Activated T-cell treated with anti-CD3 and anti-CD28 coated beads, Interleukin-2, amount 50 U/mL, for 72 hours (primary cell): ENCODE measurements at places on chromosomes 4 and X. TPM values are rescaled to one million over a fixed set of nuclear protein-coding genes. Genes with fewer than 3 reads are reported as not detected.

The BEX4 gene
- total RNA-seq, result 25.0 TPM

The PDGFRA gene
- total RNA-seq, result 0.43 TPM

The ZNF630 gene
- 2.3 TPM for total RNA-seq

DNA sequence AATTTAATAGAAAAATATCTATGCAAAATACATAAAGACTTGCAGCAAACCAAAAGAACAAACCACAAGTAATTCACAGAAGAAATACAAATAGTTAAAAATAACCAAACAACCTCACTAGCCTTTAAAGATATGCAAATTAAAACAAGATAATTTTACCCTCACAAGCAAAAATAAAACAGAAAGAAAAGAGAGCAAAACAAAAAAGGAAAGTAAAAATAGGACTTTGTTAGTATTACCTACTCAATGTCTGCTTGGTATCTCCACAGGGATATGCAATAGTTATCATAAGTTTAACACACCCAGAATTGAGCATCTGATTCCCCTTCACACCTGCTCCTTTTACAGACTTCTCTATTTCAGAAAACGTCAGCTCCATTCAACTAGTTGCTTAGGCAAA is 737.5 kb upstream of the MAGEB2 start:
- DNase-seq, result no peak

DNA sequence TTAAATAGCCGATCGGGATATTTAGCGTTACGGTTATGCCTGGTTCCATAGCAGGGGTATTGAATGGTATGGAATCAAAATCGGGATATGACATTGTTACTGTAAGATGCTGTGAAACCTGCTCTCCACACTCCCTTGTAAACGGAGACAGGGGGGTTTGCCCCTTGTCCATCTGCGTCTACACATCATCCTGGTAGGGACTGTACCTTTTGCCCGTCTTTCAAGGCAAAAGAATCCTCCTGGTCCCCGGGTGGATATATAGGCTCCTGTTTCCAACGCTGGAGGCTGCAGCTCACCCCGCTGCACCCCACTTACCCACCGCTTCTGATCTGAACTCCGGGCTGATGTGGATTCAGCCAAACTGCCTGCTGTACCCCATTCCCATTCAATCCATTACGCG is 189.1 kb downstream of the SHOX start:
- no peak for DNase-seq

- no peak for DNase-seq
Measured at GRCh38 chr4:27308379-27308778, 447.7 kb downstream of the STIM2 start.

DNA sequence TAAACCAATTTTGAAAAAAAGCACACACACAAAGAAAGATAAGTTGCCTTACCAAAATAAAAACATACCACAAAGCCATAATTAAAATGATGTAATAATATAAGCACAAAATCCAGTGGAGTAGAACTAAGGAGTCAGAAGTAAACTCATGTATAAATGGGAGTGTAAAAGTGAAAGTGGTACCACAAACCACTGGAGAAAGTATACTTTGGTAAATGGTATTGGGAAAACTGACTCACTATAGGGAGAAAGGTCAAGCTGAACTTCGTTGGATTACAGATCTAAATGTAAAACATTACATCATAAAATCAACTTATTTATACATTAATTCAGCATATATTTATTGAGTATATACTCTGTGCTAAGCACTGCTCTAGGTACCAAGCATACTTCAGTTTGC is 46.3 kb upstream of the HHIP start:
- DNase-seq, result no peak

DNA sequence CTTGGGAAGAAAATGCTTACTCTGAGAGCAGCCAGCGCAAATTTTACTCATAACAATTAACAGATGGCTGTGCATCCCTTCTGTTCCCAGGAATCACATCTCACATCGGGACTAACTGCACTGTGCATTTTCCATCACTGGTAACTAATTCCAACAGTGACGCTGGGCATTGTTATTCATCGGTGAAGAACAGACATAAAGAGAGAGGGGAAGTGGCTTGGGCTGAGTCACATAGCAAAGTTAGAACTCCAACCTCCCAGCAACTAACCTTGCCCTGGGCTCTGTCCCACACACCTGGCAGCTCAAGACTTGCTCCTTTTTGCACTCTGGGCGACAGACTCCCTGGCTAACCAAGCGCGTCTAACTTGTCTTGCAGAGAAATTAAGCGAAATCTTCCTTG is 6.4 kb upstream of the LONRF3 start:
- no peak for DNase-seq

- no peak for DNase-seq
Measured at GRCh38 chr4:182212211-182212761, 30.9 kb upstream of the TENM3 start.

GRCh38 chr4:135204311-135204710 is 1002.7 kb upstream of the PABPC4L start:
- DNase-seq, result no peak

- peak; percentile 76 for DNase-seq
Measured at GRCh38 chrX:47482512-47483305, at the start of gene ZNF41. Gene ZNF41, minus strand, starts transcription at chrX:47483222. Its CDS starts 15,741 bp downstream, at chrX:47467481.

DNA sequence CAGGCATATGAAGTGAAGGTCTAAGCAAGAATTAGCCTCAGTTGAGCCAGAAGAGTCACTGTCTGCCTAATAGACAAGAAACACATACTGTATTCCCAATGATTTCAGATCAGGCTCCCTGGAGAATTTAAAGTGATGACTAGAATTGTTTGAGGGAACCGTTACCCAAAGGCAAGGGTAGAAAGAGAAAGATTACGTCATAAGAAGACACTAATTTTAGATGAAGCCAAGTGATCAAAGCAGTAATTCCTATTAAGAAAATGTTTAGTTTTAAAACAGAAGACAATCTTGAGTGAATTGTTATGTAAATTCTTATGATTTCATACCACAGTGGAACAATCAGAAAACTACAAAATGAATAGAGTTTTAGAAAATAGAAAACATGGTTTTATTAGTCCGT is 194.5 kb upstream of the ARSJ start:
- no peak for DNase-seq

DNA sequence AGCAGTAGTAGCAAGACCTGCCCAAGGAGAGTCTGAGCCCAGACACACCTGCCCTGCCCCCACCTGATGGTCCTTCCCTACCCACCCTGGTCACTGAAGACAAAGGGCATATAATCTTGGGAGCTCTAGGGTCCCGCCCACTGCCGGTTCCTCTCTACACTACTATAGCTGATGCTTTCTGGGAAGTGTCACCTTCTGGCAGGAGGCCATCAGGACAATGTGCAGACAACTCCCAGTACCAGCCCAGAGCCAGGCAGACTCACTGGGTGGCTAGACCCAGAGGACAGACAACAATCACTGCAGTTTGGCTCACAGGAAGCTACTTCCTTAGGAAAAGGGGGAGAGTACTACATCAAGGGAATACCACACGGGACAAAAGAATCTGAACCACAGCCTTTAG is 312.7 kb downstream of the SPRY1 start:
- no peak for DNase-seq

DNA sequence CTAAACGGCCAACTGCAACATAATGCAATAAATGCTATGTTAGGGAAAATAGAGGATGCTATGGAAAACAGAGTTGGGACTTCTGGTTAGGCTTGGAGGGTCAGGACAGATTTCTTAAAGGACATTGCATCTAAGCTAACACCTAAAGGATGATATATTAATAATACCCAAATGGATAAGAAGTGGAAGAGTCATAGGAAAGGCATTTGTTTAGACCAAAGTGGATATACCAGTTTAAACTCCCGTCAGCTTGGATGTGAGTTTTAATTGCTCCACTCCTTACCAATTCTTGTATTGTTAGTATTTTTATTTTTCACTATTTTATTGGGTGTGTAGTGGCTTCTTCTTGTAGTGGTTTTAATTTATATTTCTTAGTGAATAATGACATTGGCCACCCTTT is 93.9 kb downstream of the PTPN13 start:
- DNase-seq, result no peak
